A549 treated with RU486 at 1 μM for 4 hours (cell line): ENCODE measurements at places on chromosomes 6 and 20. TPM values are rescaled to one million over a fixed set of nuclear protein-coding genes. Genes with fewer than 3 reads are reported as not detected.

Gene SLC17A9
- 0.02 to 0.43 TPM (median 0.25 TPM) in 3 of 5 replicates, not detected in the others for total RNA-seq

Gene RTF2
- 80.1 to 100 TPM (median 88.8 TPM) in 5 replicates for total RNA-seq

Gene SLCO4A1
- total RNA-seq = 5.0 to 10.1 TPM (median 7.7 TPM) in 5 replicates

Gene MUCL3
- total RNA-seq = 0.01 to 0.05 TPM (median 0.02 TPM) in 3 of 5 replicates, not detected in the others

Gene TMEM244
- not detected in 5 replicates for total RNA-seq

Gene NRSN1
- not detected in 5 replicates for total RNA-seq
